Motor neuron (in vitro differentiated cells): ENCODE measurements at places on chromosomes 7 and 10.

GRCh38 chr10:1966712-1967376, 229.5 kb upstream of the ADARB2 start:
- ATAC-seq: peak; percentile 97

DNA sequence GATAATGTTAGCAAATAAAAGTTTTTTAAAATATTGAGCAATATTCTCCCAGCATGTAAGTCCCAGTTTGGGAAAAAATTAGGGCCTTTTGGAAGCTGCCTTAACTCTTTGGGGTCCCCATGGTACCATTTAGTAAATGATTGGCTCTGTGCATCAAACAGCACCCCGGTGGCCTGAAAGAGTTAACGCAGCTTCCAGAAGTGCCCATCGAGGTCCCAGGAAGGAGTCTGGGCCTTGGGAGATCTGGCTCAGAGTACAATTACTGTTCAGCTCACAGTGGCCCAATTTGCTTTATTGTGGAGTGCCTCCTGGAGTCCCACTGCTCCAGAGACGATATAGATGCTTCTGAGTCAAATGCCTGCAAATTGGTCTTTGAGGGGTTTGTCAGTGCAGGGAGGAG, 31.7 kb downstream of the WDFY4 start:
- ATAC-seq: no peak

DNA sequence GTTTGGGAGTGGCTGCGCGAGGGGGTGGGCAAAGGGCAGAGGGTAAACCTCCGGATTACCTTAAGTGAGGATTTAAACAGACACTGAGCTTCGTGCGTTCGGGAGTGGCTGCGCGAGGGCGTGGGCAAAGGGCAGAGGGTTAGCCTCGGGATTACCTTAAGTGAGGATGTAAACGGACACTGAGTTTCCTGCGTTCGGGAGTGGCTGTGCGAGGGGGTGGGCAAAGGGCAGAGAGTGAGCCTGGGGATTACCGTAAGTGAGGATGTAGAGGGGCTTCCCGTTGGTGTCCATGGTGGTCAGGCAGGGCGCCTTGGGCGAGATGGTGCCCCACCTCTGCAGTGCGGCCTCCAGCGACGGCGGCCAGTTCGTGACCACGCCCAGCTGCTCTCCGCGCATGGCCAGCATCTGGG, 275.8 kb downstream of the DIP2C start:
- ATAC-seq: no peak

GRCh38 chr10:7054915-7055314, 355.9 kb downstream of the SFMBT2 start:
- no peak for ATAC-seq

GRCh38 chr10:68897336-68897741, 3.8 kb upstream of the DDX50 start:
- ATAC-seq: no peak
